Colonic mucosa (tissue), 4 donors: ENCODE measurements at places on chromosomes 3 and 15. TPM values are rescaled to one million over a fixed set of nuclear protein-coding genes. Genes with fewer than 3 reads are reported as not detected.

Gene GP9
- not detected for total RNA-seq

Gene COL8A1
- total RNA-seq = 1.9 TPM

Gene USP50
- total RNA-seq = not detected

Gene LRRC31
- 42.0 TPM for total RNA-seq

Gene FBXO40
- total RNA-seq = not detected

Gene DNAH12
- total RNA-seq = 0.02 TPM

Gene SATB1
- total RNA-seq = 16.0 TPM

Gene SEMA3G
- 2.4 TPM for total RNA-seq

Gene FOXP1
- 128 TPM for total RNA-seq

Gene APEH
- 151 TPM for total RNA-seq

Gene RNF13
- total RNA-seq = 41.3 TPM

Gene PPP1R14D
- 137 TPM for total RNA-seq

Gene MESP1
- total RNA-seq = 10.5 TPM

Gene ZIC1
- total RNA-seq = 0.19 TPM

Gene TRIP4
- total RNA-seq = 28.0 TPM

Gene SLC22A13
- 0.27 TPM for total RNA-seq

Gene C3orf80
- total RNA-seq = 0.72 TPM

Gene TGM5
- not detected for total RNA-seq

Gene TRH
- not detected for total RNA-seq

Gene TERC
- 5.5 TPM for total RNA-seq

Gene THBS1
- 162 TPM for total RNA-seq

Gene RASGRF1
- total RNA-seq = 0.15 TPM

Gene WNT5A
- total RNA-seq = 7.2 TPM

Gene MNS1
- 0.58 TPM for total RNA-seq

Gene GTF2A2
- total RNA-seq = 117 TPM

Gene DAZL
- not detected for total RNA-seq

Gene EPHA6
- total RNA-seq = 0.22 TPM

Gene CHP1
- total RNA-seq = 388 TPM

Gene SPG11
- 79.3 TPM for total RNA-seq

Gene ADAMTS7
- total RNA-seq = 1.6 TPM

Gene SH2D7
- total RNA-seq = 0.58 TPM

Gene KNG1
- 1.2 TPM for total RNA-seq

Gene PRSS50
- not detected for total RNA-seq

Gene GOLGA8F
- total RNA-seq = not detected

Gene ZSCAN29
- total RNA-seq = 26.6 TPM

Gene GOLGA8T
- not detected for total RNA-seq

Gene LCTL
- not detected for total RNA-seq

Gene MASP1
- total RNA-seq = 0.52 TPM

Gene ZNF660
- total RNA-seq = 0.72 TPM

Gene NRROS
- 2.2 TPM for total RNA-seq

Gene NDUFB4
- total RNA-seq = 192 TPM

Gene WDR49
- total RNA-seq = not detected

Gene PTX3
- total RNA-seq = 1.0 TPM

Gene CNTN4
- 19.1 TPM for total RNA-seq

Gene FBXO22
- 40.1 TPM for total RNA-seq

Gene SNURF
- 1.2 TPM for total RNA-seq

Gene DZIP3
- 8.5 TPM for total RNA-seq

Gene NAA80
- total RNA-seq = 6.7 TPM

Gene GPR15
- total RNA-seq = 5.1 TPM

Gene ZNF80
- total RNA-seq = not detected

Gene ZMAT3
- total RNA-seq = 12.7 TPM

Gene RETNLB
- total RNA-seq = 101 TPM

Gene VGLL3
- 8.0 TPM for total RNA-seq

Gene CYP19A1
- not detected for total RNA-seq

Gene CKMT1B
- 216 TPM for total RNA-seq

Gene TMOD3
- 78.6 TPM for total RNA-seq
